ENCODE measurements at places on chromosomes 13 and 19. TPM values are rescaled to one million over a fixed set of nuclear protein-coding genes. Genes with fewer than 3 reads are reported as not detected.

DNA sequence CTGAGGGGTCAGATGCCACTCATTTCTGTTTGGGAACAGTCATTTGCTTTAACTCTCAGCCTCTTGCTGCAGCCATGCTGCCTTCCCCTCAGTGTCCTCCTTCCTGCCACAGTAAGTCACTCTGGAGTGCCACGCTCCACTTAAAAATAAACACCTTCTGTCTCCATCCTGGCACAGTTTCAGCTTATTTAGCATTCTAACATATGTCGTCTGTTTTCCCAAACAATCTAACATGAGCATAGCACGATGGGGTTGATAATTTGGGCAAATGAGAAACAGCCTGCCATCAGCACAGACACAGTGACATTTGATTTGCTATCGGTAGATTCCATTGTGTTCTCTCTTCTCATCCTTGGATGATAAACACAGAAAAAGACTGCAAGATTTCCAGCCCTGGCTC, 768.6 kb downstream of the UQCRFS1 start:
- DNase-seq, result no peak

GRCh38 chr13:110340812-110341444, 33.8 kb downstream of the COL4A2 start:
- DNase-seq, result peak; percentile 40

DNA sequence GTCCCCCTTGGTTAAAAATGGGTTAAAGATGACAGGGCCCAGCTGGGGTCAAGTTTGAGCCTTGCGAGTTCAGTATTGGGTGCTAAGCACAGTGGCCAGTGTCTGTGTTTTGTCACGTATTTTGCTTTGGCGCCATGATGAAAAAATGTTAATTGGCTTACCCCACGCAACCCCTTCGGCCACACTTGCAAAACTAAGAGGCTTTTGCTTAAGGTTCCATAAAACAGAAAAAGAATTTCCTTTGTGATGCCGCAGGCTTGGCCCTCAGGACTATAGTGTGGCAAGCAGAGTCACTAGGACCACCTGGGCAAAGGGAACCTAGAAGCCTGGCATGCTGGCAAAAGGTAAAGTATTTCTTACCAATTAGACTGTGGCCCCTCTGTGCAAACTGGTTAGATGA, 20.7 kb downstream of the DPRX start:
- DNase-seq, result no peak

GRCh38 chr13:34265046-34265679, 447.2 kb downstream of the RFC3 start:
- DNase-seq, result no peak

GRCh38 chr13:33081666-33082065, 65.4 kb downstream of the KL start:
- no peak for DNase-seq

GRCh38 chr19:8988204-8988603, 22.0 kb downstream of the MUC16 start:
- DNase-seq, result peak; percentile 24

DNA sequence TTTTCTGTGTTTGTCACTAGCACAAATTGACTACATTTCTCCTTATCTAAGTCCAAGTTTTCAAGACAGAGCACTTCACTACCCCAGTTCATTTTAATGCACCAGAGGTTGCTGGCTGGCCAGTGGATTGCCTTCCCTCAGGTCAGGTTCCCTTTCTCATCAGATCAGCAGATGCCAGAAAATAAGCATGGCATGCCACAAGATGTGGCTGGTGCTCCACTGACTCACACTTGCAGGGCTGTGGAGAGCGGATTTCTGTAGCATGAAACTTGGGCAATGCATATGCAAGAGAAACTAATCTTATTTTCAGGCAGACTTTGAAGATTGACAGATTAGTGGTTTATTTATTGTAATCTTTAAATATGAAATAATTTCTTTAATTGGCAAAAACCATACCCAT, 79.5 kb downstream of the RUBCNL start:
- DNase-seq, result peak; percentile 15

GRCh38 chr13:103521532-103521931, 455.3 kb upstream of the SLC10A2 start:
- DNase-seq, result no peak

DNA sequence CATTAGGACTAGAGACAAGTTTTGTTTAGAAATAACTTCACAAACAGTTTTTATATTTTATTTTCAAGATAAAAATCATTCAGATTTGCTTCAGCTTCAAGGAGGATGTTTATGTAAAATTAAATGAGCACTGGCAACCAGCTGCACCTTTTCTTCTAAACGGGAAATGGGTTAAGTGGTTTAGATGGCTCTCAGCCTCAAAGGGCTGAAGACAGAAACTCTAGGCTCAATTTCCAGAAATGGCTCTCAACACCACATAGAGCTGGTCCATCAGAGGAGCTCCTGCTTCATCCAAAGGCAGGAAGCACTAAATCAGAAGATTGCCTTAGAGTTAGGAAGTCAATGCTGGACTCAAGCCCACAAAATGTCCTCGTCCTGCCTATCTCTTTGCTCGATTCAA, 74.7 kb downstream of the ZNF429 start:
- DNase-seq, result no peak

- peak; percentile 87 for DNase-seq
Observed at GRCh38 chr19:50311723-50312635, 17.2 kb downstream of the KCNC3 start.

- no peak for DNase-seq
Observed at GRCh38 chr13:51451134-51451466, 1.7 kb downstream of the INTS6 start.

- DNase-seq, result no peak
Observed at GRCh38 chr19:7611541-7612279, 16.0 kb downstream of the CAMSAP3 start.

- DNase-seq, result no peak
Observed at GRCh38 chr19:46692918-46693722, 23.8 kb downstream of the PRKD2 start.

DNA sequence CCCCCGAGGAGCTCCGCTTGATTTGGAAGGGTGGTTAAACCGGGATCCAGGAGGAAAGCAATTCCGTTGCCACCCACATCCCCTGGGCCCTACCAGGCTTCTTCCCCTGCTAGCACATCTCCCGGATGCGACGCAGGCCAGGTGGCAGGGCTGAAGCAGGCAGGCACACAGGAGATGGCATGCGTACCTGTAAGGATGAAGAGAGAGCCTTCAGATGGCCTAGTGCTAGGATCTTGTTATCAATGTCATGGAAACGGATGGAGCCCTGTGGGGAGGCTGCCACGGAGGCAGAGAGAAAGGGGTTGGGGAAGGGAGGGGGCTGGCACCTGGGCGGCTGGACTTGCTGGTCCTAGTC, 8.5 kb upstream of the SOX1 start:
- no peak for DNase-seq

DNA sequence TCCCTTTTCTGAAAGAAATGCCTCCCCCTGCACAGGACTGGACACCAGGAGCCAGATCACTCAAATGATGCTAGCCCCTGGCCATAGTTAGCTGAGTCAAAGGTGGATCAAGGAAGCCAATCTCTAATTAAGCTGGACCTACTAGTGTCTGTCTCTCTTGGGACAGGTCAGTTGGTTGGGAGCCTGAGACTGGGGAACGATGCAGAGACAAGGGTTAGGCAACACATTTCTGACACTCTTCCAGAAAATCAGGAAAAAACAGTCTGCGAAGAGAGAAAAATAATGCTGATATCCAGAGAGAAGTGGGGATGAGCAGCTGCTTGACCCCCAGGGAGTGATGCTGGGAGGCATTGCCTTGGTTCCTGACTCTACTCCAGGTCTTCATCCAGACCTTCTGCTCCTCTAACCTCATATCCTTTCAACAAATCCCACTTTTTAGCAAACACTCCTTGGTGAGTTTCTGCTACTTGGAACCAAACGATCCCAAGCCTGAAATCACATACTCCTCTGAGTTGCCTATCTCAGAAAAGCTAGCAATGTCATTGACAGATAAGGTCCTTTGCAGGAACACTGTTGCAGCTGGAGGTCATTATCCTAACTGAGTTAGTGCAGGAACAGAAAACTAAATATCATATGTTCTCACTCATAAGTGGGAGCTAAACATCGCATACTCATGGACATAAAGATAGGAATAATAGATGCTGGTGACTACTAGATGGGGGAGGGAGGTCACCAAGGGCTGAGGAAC, 369.7 kb downstream of the COG6 start:
- DNase-seq, result no peak

- DNase-seq, result no peak
Observed at GRCh38 chr19:11598103-11598483, 810 bp downstream of the ZNF627 start.

- peak; percentile 51 for DNase-seq
Observed at GRCh38 chr13:32811297-32811800, 204.9 kb upstream of the KL start.

DNA sequence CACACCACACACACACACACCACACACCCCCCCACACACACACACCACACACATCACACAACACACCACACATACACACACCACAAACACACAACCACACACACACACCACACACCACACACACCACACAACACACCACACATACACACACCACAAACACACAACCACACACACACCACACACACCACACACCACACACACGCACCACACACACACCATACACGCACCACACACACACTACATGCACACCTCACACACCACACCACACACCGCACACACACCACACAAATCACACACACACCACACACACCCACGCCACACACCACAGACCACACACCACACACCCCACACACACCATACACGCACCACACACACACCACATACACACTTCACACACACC, 83.5 kb downstream of the ZNF557 start:
- DNase-seq, result no peak

GRCh38 chr19:8387688-8388611, 2.2 kb upstream of the RAB11B start:
- DNase-seq, result no peak

DNA sequence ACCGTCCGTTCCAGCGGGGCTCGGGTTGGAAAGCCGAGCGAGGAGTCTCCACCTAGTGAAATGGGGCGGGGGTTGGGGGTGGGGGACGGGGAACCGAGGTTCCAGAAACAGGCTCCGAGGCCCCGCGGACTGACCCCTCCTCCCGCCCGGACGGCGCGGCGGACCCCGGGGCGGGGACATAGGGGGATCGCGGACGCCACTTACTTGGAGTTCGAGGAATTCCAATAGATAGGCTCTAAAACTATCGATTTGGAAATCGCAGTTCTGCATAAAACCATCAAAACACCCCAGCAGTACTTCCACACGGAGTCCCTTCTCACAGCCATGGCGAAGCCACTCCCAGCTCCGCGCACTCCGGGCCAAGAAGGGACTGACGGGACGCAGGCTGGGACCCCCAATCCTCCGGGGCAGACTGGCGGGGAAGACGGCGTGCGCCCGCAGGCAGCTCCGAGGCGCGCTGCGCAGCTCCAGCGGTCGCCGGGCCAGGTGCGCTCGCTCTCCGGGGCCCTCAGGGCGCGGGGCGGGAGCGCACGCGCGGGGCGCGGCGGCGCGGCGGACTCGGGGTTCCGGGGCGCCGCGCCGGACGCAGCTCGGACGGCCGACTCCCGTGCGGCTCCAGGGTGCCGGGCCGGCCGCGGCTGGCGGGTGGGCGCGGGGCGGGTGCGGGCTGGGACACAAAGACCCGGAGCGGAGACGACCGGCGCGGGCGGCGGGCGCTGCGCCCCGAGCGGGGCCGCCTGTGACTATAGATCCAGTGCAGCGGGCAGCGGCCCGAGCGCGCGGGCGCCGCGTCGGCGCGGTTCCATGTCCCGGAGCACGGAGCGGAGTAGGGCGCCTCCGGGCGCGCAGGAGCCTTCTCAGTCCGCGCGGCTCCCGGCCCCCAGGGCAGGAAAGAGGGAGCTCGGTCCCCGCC, 567 bp downstream of the EFNB2 start:
- peak; percentile 27 for DNase-seq

GRCh38 chr19:41409288-41409687, 11.7 kb downstream of the BCKDHA start:
- peak; percentile 56 for DNase-seq

- DNase-seq, result peak; percentile 6
Observed at GRCh38 chr13:68697551-68697950, 1410.1 kb upstream of the ATXN8OS start.

DNA sequence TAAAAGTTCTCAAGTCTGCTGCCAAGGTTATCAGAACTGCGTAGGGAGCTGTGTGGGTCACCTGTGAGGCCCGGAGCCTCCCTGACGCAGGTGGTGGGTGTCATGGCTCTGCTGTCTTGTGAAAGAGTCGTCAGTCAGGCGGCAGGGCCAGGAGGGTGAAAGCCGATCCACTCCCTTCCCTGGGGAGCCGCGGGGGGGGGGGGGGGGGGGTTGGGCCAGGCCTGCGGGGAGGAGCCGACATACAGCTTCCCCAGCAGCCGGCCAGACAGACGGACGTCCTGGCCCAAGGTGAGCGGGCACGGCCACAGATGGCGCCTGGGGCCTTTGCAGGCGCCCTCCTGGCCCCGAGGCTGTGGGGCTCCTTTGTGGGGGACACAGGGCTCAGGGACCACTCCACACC, 12.4 kb downstream of the SBNO2 start:
- DNase-seq, result no peak

DNA sequence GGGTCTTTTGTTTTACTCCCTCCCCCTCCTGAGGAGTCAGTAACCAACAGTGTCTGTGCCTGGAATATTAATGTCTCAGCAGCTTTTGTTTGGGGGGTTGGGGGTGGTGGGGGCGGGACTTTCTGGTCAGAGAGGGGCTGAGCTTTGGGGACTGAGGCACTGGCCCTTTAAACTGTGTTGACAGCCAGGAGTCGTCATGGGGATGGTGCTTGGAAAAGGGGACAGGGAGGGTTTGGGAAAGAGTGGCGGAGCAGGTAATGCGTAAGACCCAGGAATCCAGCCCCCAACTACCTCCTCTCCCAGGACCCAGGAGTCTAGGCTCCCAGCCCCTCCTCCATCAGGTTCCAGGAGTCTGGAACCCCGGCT, 5.2 kb downstream of the CADM4 start:
- DNase-seq, result no peak

GRCh38 chr19:46972311-46972710, 47.3 kb upstream of the NPAS1 start:
- no peak for DNase-seq

GRCh38 chr19:15551293-15552004, 43.1 kb downstream of the CYP4F22 start:
- DNase-seq, result peak; percentile 75

FCAR gene
- total RNA-seq, result not detected

NDUFA11 gene
- 408 TPM for total RNA-seq

FREM2 gene
- total RNA-seq, result under 0.01 TPM

ANGPTL4 gene
- not detected for total RNA-seq

MISP gene
- 2.0 TPM for total RNA-seq

ZNF98 gene
- total RNA-seq, result 7.2 TPM

SYNGR4 gene
- not detected for total RNA-seq

KCNN4 gene
- 6.0 TPM for total RNA-seq

ZNF230 gene
- 4.9 TPM for total RNA-seq

AP3D1 gene
- total RNA-seq, result 93.3 TPM
